G401 (cell line): ENCODE measurements at places on chromosomes 4 and X.

GRCh38 chr4:56674984-56675383, 6.1 kb downstream of the HOPX start:
- no peak for DNase-seq

DNA sequence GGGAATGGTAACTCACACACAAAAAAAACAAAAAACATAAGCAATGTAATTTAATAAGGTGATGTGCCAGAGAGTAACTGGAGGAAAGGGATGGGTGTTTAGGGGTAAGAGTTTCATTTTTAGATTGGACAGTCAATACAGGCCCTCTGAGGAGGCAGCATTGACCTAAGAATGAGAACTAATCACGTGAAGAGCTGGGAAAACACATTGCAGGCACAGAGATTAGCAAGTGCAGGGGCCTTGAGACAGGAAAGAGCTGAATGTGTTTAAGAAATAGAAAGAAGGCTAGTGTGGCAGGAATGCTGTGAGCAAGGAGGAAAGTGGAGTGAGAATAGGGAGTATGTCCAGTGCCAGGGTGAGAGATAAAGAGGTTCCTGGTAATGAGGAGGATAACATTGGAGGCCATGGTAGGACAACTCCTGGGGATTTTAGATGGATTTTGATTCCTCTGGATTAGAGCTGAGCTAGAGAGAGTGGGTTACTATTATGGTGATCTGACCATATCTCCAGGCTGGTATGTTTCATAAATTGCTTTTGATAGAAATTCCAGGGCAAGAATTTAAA, 17.6 kb downstream of the PDLIM5 start:
- DNase-seq: no peak

- no peak for DNase-seq
These were observed 198.8 kb upstream of the ANXA10 start for GRCh38 chr4:167893531-167893930.

GRCh38 chr4:124685851-124686250, 26.7 kb downstream of the ANKRD50 start:
- no peak for DNase-seq

GRCh38 chr4:7826176-7826908, 113.3 kb downstream of the AFAP1 start:
- no peak for DNase-seq
